ENCODE measurements at places on chromosomes 4 and X. TPM values are rescaled to one million over a fixed set of nuclear protein-coding genes. Genes with fewer than 3 reads are reported as not detected.

SUPT20HL1 gene
- not detected for total RNA-seq

OCIAD1 gene
- total RNA-seq = 173 TPM

KIT gene
- 0.02 TPM for total RNA-seq

HSD17B13 gene
- not detected for total RNA-seq

RBMXL3 gene
- total RNA-seq = not detected

FAM193A gene
- 8.2 TPM for total RNA-seq

MAB21L2 gene
- 4.4 TPM for total RNA-seq

NLGN3 gene
- 0.15 TPM for total RNA-seq

SAGE1 gene
- not detected for total RNA-seq

APLN gene
- total RNA-seq = 2.1 TPM

TENM3 gene
- 66.4 TPM for total RNA-seq

ELF4 gene
- 39.9 TPM for total RNA-seq

KLHL4 gene
- total RNA-seq = 1.5 TPM

PRDM8 gene
- 10.6 TPM for total RNA-seq

MSANTD1 gene
- not detected for total RNA-seq

ZNF275 gene
- total RNA-seq = 14.0 TPM

TMEM187 gene
- 8.1 TPM for total RNA-seq

RRH gene
- total RNA-seq = not detected

KIAA1210 gene
- total RNA-seq = 0.02 TPM

All from M059J (cell line).